Mesangial cell (primary cell): ENCODE measurements at places on chromosomes 11 and 22. TPM values are rescaled to one million over a fixed set of nuclear protein-coding genes. Genes with fewer than 3 reads are reported as not detected.

CHADL gene
- 8.1 TPM in 1 of 2 replicates, not detected in the other for total RNA-seq

MS4A15 gene
- not detected in 2 replicates for total RNA-seq

CELSR1 gene
- 58.8 and 87.7 TPM in 2 replicates for total RNA-seq

DRD4 gene
- not detected in 2 replicates for total RNA-seq

MRGPRE gene
- not detected in 2 replicates for total RNA-seq

APOL3 gene
- 1.4 and 3.4 TPM in 2 replicates for total RNA-seq

E2F8 gene
- total RNA-seq: 0.38 and 4.6 TPM in 2 replicates

OR52K1 gene
- not detected in 2 replicates for total RNA-seq

RIMBP3C gene
- total RNA-seq: 0.13 and 0.33 TPM in 2 replicates

SLC22A9 gene
- total RNA-seq: not detected in 2 replicates

DNAL4 gene
- 13.7 and 29.3 TPM in 2 replicates for total RNA-seq

KRTAP5-2 gene
- total RNA-seq: not detected in 2 replicates

BLID gene
- 0.13 and 0.16 TPM in 2 replicates for total RNA-seq

HTR3B gene
- total RNA-seq: not detected in 2 replicates

SIPA1 gene
- 48.2 and 73.5 TPM in 2 replicates for total RNA-seq

UBQLNL gene
- total RNA-seq: 0.25 TPM in 1 of 2 replicates, not detected in the other

FOLR1 gene
- 0.49 and 17.1 TPM in 2 replicates for total RNA-seq

OR51B4 gene
- total RNA-seq: not detected in 2 replicates

SERPIND1 gene
- total RNA-seq: not detected in 2 replicates

LRRC74B gene
- total RNA-seq: not detected in 2 replicates

CHEK2 gene
- 10.9 and 13.7 TPM in 2 replicates for total RNA-seq

MMP11 gene
- 12.5 and 117 TPM in 2 replicates for total RNA-seq

RASD2 gene
- total RNA-seq: under 0.01 and 0.13 TPM in 2 replicates

FAM83F gene
- total RNA-seq: 0.16 and 0.38 TPM in 2 replicates

IGLL1 gene
- not detected in 2 replicates for total RNA-seq

CYTH4 gene
- total RNA-seq: 0.65 TPM in 1 of 2 replicates, not detected in the other

CTSW gene
- 0.81 TPM in 1 of 2 replicates, not detected in the other for total RNA-seq

PANX3 gene
- not detected in 2 replicates for total RNA-seq

CREBZF gene
- 16.0 and 24.2 TPM in 2 replicates for total RNA-seq

CRYAB gene
- total RNA-seq: 12.7 and 45.5 TPM in 2 replicates

PSMA1 gene
- 110 and 145 TPM in 2 replicates for total RNA-seq

MS4A14 gene
- not detected in 2 replicates for total RNA-seq

ZNF214 gene
- 0.65 and 1.5 TPM in 2 replicates for total RNA-seq

CD3D gene
- not detected in 2 replicates for total RNA-seq

CABP4 gene
- not detected in 2 replicates for total RNA-seq

TSPAN18 gene
- total RNA-seq: 0.38 and 1.8 TPM in 2 replicates

PGA4 gene
- total RNA-seq: not detected in 2 replicates

OR51E2 gene
- not detected in 2 replicates for total RNA-seq

FREY1 gene
- 2.7 TPM in 1 of 2 replicates, not detected in the other for total RNA-seq

TESMIN gene
- total RNA-seq: 5.1 and 8.3 TPM in 2 replicates

JAM3 gene
- total RNA-seq: 23.5 and 31.1 TPM in 2 replicates

LRRC56 gene
- 0.33 and 2.3 TPM in 2 replicates for total RNA-seq

GRIK4 gene
- total RNA-seq: 0.13 TPM in 1 of 2 replicates, not detected in the other

LRRC32 gene
- total RNA-seq: 2.4 and 43.4 TPM in 2 replicates

PANX2 gene
- 0.13 and 0.16 TPM in 2 replicates for total RNA-seq

API5 gene
- 36.3 and 57.5 TPM in 2 replicates for total RNA-seq

TTLL12 gene
- 60.8 and 85.9 TPM in 2 replicates for total RNA-seq

DNAJB13 gene
- total RNA-seq: 0.65 and 3.2 TPM in 2 replicates

UPK2 gene
- not detected in 2 replicates for total RNA-seq

DEUP1 gene
- total RNA-seq: 0.16 TPM in 1 of 2 replicates, not detected in the other

ANO5 gene
- total RNA-seq: 0.76 and 0.98 TPM in 2 replicates

NECTIN1 gene
- 8.0 and 14.3 TPM in 2 replicates for total RNA-seq

ANO9 gene
- total RNA-seq: 3.1 and 15.8 TPM in 2 replicates

OR10G7 gene
- not detected in 2 replicates for total RNA-seq

FGF4 gene
- total RNA-seq: not detected in 2 replicates

RFPL3 gene
- not detected in 2 replicates for total RNA-seq
